ENCODE measurements at places on chromosomes 2 and 18. TPM values are rescaled to one million over a fixed set of nuclear protein-coding genes. Genes with fewer than 3 reads are reported as not detected.

ZNF512 gene
- 14.7 TPM for total RNA-seq

MC2R gene
- total RNA-seq: not detected

PTPRM gene
- 116 TPM for total RNA-seq

SALL3 gene
- not detected for total RNA-seq

RNU2-63P gene
- not detected for total RNA-seq

SLC35F5 gene
- 91.7 TPM for total RNA-seq

KCNJ3 gene
- not detected for total RNA-seq
